ENCODE measurements at places on chromosomes 5 and 9.

DNA sequence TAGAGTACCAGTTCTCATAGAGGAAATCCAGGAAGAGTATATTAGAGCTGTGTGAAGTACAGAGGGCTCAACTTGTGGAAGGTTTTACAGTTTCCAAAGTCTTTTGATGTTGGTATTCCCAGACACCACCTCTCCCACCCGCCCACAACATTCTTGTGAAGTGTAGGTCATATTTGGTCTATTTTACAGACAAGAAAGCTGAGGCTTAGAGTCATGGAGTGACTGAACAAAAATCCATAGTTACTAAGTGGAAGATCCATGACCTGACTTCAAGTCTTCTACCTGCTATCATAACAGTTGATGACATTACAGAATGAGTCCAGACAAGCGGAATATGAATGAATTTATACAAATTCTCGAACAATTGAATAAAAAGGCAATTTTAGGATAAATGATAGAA is 187.1 kb upstream of the RPS23 start:
- peak; percentile 44 for DNase-seq

- no peak for DNase-seq
Observed at GRCh38 chr9:131748411-131748955, 8.6 kb upstream of the RAPGEF1 start.

GRCh38 chr5:76601470-76601869 is 21.7 kb downstream of the F2RL2 start:
- peak; percentile 62 for DNase-seq

GRCh38 chr5:133423618-133424282 is 188.6 kb downstream of the FSTL4 start:
- peak; percentile 91 for DNase-seq

DNA sequence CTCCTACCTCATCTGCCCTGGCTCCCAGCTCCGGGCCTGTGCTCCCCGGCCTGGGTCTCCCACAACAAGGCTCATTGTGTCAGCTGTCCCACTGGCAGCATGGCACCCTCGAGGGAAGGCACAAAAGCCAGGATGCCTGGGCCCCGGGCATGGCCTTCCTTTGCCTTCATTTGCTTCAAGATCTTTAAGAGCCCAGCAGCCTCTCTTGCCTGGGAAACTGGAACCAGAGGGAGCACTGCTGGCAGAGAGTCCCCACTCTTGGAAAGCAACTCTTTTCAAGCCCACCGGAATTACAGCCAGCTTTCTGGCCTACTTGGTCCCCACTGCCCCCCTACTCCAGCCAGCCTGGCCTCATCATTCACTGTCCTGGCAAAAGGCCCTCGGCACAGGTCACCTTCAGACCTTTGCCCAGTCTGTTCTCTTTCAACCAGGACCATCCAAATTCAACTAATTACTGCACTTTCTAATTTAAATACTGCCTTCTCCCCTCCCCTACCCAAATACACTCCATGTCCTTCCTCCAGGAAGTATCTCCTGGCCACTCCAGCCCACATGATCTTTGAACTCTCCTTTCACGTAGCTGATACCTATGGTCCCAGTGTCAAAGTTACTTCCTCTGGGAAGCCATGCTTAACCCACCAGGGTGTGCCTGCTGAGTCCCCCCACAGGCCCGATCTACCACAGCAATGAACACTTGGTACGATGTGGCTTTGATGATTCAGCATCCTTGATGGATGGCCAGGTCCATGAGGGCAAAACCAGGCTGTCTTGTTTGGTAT is 8.9 kb downstream of the ZER1 start:
- no peak for DNase-seq

- DNase-seq = no peak
Observed at GRCh38 chr9:131018621-131019020, 9.6 kb downstream of the LAMC3 start.
